ENCODE measurements at places on chromosomes 2 and 18. TPM values are rescaled to one million over a fixed set of nuclear protein-coding genes. Genes with fewer than 3 reads are reported as not detected.

BOLL gene
- 0.28 TPM for total RNA-seq

CHRNG gene
- not detected for total RNA-seq

EFR3B gene
- 12.9 TPM for total RNA-seq

GKN2 gene
- not detected for total RNA-seq

PJVK gene
- 3.9 TPM for total RNA-seq

NT5DC4 gene
- not detected for total RNA-seq

OTOS gene
- total RNA-seq, result not detected

TOGARAM2 gene
- 0.03 TPM for total RNA-seq

ACADL gene
- 0.45 TPM for total RNA-seq

DES gene
- 47.0 TPM for total RNA-seq

ASB18 gene
- total RNA-seq, result not detected

POTEJ gene
- total RNA-seq, result 1.1 TPM

DNA sequence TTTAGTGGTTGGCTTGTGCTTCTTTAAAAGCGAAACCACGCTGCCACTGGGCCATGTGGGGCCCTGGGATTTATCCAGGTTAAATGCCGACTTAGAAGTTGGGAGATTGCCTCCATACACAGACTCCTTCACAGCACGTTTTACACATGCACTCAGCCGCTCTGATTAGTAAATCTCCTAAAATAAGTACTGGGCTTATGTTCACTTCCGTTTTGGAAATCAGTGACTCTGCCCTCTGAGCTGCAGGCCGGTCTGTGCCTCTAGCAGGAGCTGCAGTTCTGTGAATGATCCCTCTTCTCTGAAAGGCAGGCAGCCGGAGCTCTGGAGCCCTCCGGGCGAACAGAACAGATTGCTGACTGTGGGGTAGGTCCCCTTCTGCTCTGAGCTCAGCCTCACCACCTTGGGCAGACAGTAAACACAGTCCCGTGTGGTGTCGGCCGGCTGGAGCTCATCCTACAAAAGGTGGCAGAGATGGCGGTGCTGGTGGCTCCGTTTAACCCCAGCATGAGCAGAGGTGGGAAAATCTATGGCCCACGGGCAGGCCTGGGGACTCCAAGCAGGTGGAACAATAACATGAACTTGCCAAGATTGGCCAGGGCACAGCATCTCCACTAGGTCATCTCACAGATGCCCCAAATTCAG, 9.8 kb upstream of the RAB17 start:
- H3K36me3 ChIP-seq, result no peaks in the 10 kb centered on the region
- H3K4me3 ChIP-seq, result no peak overlapping the region
- peaks cover 32% of the 10 kb centered on the region for H3K4me1 ChIP-seq
- no peak for DNase-seq
- H3K27me3 ChIP-seq, result no peaks in the 10 kb centered on the region

GRCh38 chr18:42614619-42615293, 500.7 kb downstream of the RIT2 start:
- no peak overlapping the region for H3K27ac ChIP-seq
- no peaks in the 10 kb centered on the region for H3K4me1 ChIP-seq
- no peak for DNase-seq
- no peak overlapping the region for H3K4me3 ChIP-seq
- no peaks in the 10 kb centered on the region for H3K36me3 ChIP-seq

GRCh38 chr2:239061824-239062570, 214.1 kb downstream of the TWIST2 start:
- no peak overlapping the region for H3K4me3 ChIP-seq
- no peak overlapping the region for H3K27ac ChIP-seq
- H3K4me1 ChIP-seq, result no peaks in the 10 kb centered on the region
- no peak for DNase-seq

DNA sequence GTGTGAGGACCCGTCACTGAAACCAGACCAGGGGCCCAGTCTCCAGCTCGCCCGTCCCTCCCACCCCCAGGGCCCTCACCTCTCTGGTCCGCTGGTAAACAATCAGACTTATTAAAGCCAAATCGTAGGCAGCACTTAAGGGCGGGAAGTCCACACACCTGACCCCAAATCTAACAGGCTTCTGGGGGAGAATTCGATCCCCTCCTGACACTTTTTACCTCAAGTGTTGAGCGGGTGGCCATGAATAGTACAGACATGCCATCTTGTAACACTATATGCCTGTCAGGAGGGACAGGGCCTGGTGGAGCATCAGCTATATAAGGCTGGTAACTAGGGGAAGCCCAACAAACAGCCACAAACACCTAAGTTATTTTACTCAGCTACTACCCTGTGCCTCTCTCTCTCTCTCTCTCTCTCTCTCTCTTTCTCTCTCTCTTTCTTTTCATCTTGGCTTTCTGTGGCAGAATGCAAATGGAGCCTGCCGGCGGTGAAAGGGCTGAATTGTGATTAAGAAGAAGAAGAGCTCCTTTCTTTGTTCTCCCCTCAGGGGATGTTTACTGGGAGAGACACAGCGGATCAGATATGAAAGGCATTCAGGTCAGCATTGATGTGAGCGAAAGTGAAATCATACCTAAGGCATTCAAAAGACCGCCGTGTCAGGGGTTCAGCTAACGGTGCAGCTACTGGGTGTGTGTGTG, 9.5 kb downstream of the ZEB2 start:
- peaks cover 97% of the 10 kb centered on the region for H3K4me1 ChIP-seq
- H3K27me3 ChIP-seq, result peaks cover 7% of the 10 kb centered on the region
- peak overlapping the region; percentile 7 for H3K4me3 ChIP-seq
- peak; percentile 58 for DNase-seq

- DNase-seq, result no peak
- no peaks in the 10 kb centered on the region for H3K27me3 ChIP-seq
- H3K4me1 ChIP-seq, result no peaks in the 10 kb centered on the region
- H3K36me3 ChIP-seq, result no peaks in the 10 kb centered on the region
- H3K27ac ChIP-seq, result no peak overlapping the region
These were observed 187.7 kb downstream of the EIPR1 start for GRCh38 chr2:3189961-3190360.

- H3K4me3 ChIP-seq, result no peak overlapping the region
- peaks cover 2% of the 10 kb centered on the region for H3K4me1 ChIP-seq
- no peak overlapping the region for H3K27ac ChIP-seq
- DNase-seq, result no peak
- H3K36me3 ChIP-seq, result peaks cover 10% of the 10 kb centered on the region
- H3K27me3 ChIP-seq, result no peaks in the 10 kb centered on the region
These were observed 5.7 kb downstream of the TEX261 start for GRCh38 chr2:70988726-70989648.

GRCh38 chr18:31439807-31440325, 7.7 kb upstream of the DSG3 start:
- peaks cover 3% of the 10 kb centered on the region for H3K27me3 ChIP-seq
- no peaks in the 10 kb centered on the region for H3K4me1 ChIP-seq
- no peaks in the 10 kb centered on the region for H3K36me3 ChIP-seq
- H3K4me3 ChIP-seq, result no peak overlapping the region

- no peak for DNase-seq
- H3K36me3 ChIP-seq, result no peaks in the 10 kb centered on the region
- peaks cover 12% of the 10 kb centered on the region for H3K4me1 ChIP-seq
- no peak overlapping the region for H3K4me3 ChIP-seq
These were observed 87.8 kb upstream of the SNTG2 start for GRCh38 chr2:862731-863466.

DNA sequence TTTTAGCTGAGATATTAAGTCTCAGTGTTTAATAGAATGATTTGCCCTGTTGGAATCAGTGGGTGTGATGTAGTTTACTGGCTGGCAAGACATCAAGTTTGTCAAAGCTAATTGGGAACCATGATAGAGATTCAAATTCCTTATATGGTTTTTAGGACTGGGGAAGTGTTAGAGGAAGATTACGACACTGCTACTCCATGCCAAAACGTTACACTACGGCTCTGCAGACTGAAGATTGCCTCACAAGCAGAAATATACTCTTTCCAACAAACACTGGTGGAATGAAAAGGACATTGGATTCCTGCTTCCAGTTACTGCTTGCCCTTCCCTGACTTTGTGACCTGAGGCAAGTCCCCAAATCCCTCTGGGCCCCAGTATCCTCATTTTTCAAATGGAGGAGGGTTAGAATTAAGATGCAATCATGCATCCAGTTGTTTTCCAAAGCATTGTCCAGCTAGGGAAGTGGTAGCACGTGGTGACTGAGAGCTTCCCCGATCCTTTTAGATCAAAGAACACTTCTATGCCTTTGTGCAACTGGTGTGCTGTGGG, 147.6 kb downstream of the CDC42EP3 start:
- peaks cover 13% of the 10 kb centered on the region for H3K4me1 ChIP-seq
- DNase-seq, result peak; percentile 95
- no peaks in the 10 kb centered on the region for H3K27me3 ChIP-seq
- no peaks in the 10 kb centered on the region for H3K36me3 ChIP-seq
- H3K27ac ChIP-seq, result no peak overlapping the region

DNA sequence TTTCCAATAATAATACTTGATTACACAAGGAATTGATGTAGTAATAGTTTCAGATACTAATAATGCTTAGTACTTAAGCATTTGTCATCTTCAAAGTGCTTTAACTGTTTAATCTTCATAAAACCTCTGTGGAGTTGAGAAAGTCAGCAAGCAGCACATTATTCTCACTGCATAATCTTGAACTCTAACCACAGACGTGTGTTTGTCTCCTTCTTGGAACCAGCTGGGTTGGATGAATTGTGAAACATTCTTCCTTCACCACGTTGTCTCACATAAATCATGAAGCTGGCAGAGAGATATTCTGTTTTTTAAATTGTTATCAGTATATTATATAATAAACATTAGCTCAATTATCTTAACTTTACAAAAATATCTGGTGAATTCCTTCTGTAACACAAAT, 55.1 kb upstream of the LDAH start:
- H3K4me1 ChIP-seq, result no peaks in the 10 kb centered on the region
- H3K36me3 ChIP-seq, result no peaks in the 10 kb centered on the region
- H3K27ac ChIP-seq, result no peak overlapping the region
- H3K4me3 ChIP-seq, result no peak overlapping the region

- H3K27ac ChIP-seq, result no peak overlapping the region
- H3K4me3 ChIP-seq, result no peak overlapping the region
- no peaks in the 10 kb centered on the region for H3K36me3 ChIP-seq
- no peak for DNase-seq
- H3K4me1 ChIP-seq, result no peaks in the 10 kb centered on the region
These were observed 8.3 kb upstream of the DNAH7 start for GRCh38 chr2:196076778-196077568.

GRCh38 chr2:133828913-133829312, 260.6 kb upstream of the NCKAP5 start:
- DNase-seq, result no peak
- no peaks in the 10 kb centered on the region for H3K27me3 ChIP-seq
- H3K4me3 ChIP-seq, result no peak overlapping the region
- no peak overlapping the region for H3K27ac ChIP-seq

GRCh38 chr2:70475266-70475665, 78.4 kb downstream of the TGFA start:
- H3K4me1 ChIP-seq, result peaks cover 24% of the 10 kb centered on the region
- DNase-seq, result no peak
- H3K4me3 ChIP-seq, result no peak overlapping the region

GRCh38 chr18:52657043-52657805, 317.2 kb downstream of the DCC start:
- no peaks in the 10 kb centered on the region for H3K27me3 ChIP-seq
- no peak for DNase-seq
- no peak overlapping the region for H3K4me3 ChIP-seq
- H3K27ac ChIP-seq, result no peak overlapping the region
- H3K4me1 ChIP-seq, result no peaks in the 10 kb centered on the region
- H3K36me3 ChIP-seq, result no peaks in the 10 kb centered on the region

- H3K27ac ChIP-seq, result no peak overlapping the region
- peaks cover 8% of the 10 kb centered on the region for H3K4me1 ChIP-seq
- H3K36me3 ChIP-seq, result no peaks in the 10 kb centered on the region
These were observed 935.7 kb downstream of the LRP1B start for GRCh38 chr2:141195087-141195486.

GRCh38 chr2:61969376-61969775, 63.9 kb downstream of the COMMD1 start:
- H3K4me1 ChIP-seq, result peaks cover 14% of the 10 kb centered on the region
- DNase-seq, result no peak
- H3K27me3 ChIP-seq, result no peaks in the 10 kb centered on the region
- H3K27ac ChIP-seq, result no peak overlapping the region

DNA sequence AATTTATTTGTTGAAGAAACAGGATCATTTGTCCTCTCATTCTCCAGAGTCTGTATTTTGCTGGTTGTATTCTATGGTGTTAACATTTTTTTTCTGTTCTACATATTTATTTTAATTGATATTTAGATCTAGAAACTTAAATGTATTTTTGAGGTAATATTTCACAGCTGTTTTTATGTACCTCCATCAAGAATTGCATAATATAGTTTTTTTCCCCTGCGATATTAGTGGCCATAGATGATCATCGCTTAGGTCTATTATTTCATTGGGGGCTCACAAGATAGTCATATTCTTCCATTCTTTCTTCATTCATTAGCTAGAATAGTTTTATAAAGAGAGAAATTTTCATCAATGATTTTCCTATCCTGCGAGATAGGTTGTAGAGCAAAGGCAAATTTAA, 89.3 kb downstream of the PARD3B start:
- H3K4me3 ChIP-seq, result no peak overlapping the region
- no peaks in the 10 kb centered on the region for H3K36me3 ChIP-seq

- no peaks in the 10 kb centered on the region for H3K4me1 ChIP-seq
- H3K27me3 ChIP-seq, result no peaks in the 10 kb centered on the region
- peaks cover 5% of the 10 kb centered on the region for H3K36me3 ChIP-seq
- DNase-seq, result no peak
- no peak overlapping the region for H3K27ac ChIP-seq
These were observed 35.8 kb upstream of the SCLY start for GRCh38 chr2:238024986-238025385.

GRCh38 chr2:140657657-140658056, 1473.2 kb downstream of the LRP1B start:
- no peak overlapping the region for H3K27ac ChIP-seq
- DNase-seq, result peak; percentile 57
- no peaks in the 10 kb centered on the region for H3K36me3 ChIP-seq
- H3K27me3 ChIP-seq, result no peaks in the 10 kb centered on the region

GRCh38 chr2:128642821-128643220, 324.2 kb upstream of the HS6ST1 start:
- H3K4me1 ChIP-seq, result no peaks in the 10 kb centered on the region
- H3K36me3 ChIP-seq, result no peaks in the 10 kb centered on the region
- DNase-seq, result no peak
- no peak overlapping the region for H3K27ac ChIP-seq
- H3K4me3 ChIP-seq, result no peak overlapping the region
- peaks cover 24% of the 10 kb centered on the region for H3K27me3 ChIP-seq

DNA sequence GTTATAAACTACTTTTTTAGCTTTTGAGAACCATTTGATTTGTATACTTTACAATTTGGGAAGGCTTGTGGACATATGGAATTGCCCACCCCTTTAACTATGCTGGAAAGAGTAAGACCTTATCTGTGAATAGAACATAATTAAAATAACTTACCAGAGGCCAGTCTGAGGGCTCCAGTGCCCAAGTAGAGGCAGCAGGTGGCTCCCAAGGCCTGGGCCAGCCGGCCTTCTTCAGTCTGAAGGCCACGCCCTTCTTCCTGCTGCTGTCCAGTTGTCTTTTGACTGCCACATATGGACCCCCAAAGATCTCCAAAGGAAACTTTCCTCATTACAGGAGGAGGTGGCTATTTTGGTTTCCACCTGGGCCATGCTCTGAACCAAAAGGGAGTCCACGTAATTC, 12.0 kb upstream of the IL18RAP start:
- H3K4me3 ChIP-seq, result no peak overlapping the region
- no peaks in the 10 kb centered on the region for H3K27me3 ChIP-seq
- H3K4me1 ChIP-seq, result no peaks in the 10 kb centered on the region
- H3K36me3 ChIP-seq, result no peaks in the 10 kb centered on the region

- no peak for DNase-seq
- H3K4me1 ChIP-seq, result no peaks in the 10 kb centered on the region
- H3K4me3 ChIP-seq, result no peak overlapping the region
- H3K27me3 ChIP-seq, result peaks cover 3% of the 10 kb centered on the region
These were observed 32.3 kb upstream of the NDUFV2 start for GRCh38 chr18:9070212-9070611.

Data from cardiac muscle cell (in vitro differentiated cells and primary cell).